ENCODE measurements at places on chromosomes 11 and 22. TPM values are rescaled to one million over a fixed set of nuclear protein-coding genes. Genes with fewer than 3 reads are reported as not detected.

The OR51B4 gene
- 0.21 TPM for polyA plus RNA-seq

The KCNA4 gene
- polyA plus RNA-seq, result not detected

The PRAME gene
- polyA plus RNA-seq, result not detected

The MRGPRE gene
- polyA plus RNA-seq, result not detected

The GATD1 gene
- 37.4 TPM for polyA plus RNA-seq

The MMP12 gene
- not detected for polyA plus RNA-seq

The SYT7 gene
- not detected for polyA plus RNA-seq

The JAM3 gene
- 23.2 TPM for polyA plus RNA-seq

The HBG2 gene
- polyA plus RNA-seq, result 0.89 TPM

The OR51B5 gene
- not detected for polyA plus RNA-seq

The YAP1 gene
- not detected for polyA plus RNA-seq

The MMP13 gene
- polyA plus RNA-seq, result not detected

- DNase-seq, result no peak
Measured at GRCh38 chr11:2399488-2400068, 972 bp upstream of the TSSC4 start.

DNA sequence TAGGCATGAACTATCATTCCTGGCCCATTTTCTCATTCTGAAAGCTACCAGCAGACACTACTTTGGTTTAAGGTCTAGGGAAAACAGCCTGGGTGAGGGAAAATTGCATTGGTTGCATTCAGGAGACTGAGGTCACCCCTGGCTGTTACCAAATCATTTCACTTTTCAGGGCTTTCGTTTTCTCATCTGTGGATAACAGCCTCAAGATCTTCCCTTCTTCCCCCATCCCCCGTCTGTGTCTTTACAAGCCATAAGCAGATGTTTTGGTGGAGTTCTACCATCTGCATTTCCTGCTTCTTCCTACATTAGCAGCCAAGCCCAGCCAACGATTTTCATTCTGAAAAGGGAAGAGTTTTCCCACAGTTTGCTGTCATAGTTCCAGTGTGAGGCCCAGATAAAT is 130.4 kb downstream of the HIPK3 start:
- no peak for DNase-seq

GRCh38 chr22:17733466-17733865 is 40.8 kb downstream of the BID start:
- no peak for DNase-seq

DNA sequence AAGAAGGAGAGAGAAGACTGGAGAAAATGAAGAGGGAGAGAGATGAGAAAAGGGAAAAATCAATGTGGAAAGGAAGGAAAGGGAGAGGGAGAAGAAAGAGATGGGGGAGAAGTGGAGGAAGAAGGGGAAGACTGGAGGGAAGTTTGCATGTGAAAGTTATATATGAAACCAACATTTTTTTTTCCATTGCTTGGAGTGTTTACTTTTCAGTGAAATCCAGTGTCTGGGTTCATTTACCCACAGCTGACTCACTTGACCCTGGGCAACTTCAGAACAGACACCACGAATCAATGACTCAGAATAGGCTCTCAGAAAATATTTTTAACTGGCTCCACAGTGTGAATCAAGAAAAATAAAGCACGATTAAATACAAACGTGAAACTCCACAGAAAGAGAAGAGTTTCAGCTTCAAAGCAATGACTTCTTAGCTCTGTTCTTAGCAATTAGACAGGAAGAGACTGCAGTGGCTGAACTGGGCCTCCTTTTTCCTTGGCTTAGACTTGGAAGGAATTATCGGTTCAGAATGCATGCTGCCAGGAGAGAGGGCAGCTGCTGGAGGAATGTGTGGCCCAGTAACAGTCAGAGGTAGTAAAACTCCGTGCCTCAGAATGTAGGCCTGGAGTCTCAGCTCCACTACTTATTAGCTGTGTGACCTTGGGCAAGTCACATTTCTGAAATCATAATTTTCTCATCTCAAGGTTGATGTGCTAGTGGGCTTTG is 237.5 kb downstream of the MIAT start:
- no peak for DNase-seq

DNA sequence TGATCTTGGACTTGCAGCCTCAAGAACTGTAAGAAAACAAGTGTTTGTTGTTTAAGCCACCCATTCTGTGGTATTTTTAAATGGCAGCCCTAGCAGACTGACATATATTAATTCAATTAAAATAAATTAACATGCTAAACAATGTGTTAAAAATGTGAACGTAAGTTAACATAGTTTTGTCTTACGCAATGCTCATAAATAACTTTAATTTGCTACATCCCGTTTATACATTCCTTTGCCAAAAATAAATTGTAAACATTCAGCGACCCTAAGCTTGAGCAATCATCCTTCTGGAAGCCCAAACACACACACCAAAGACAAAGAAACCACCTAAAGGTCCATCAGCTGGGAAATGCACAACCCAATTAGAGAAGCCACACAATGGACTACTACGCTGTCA is 70.4 kb downstream of the CELSR1 start:
- no peak for DNase-seq

DNA sequence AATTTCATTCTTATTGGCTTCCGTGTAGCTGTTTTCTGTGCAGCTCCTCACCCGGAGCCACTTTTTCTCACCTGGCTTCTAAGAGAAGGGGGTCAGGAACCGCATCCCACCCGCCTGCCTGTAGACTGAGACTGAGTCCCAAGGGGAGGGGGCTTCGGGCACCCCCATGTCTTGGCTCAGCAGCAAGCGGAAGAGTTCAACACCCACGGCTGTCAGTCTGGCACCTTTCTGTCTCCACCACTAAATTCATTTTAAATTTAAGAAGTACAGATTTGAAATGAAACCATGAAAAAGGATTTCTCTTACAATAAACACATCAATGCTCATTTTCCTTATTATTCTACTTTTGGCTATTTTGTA is 66.7 kb downstream of the EFCAB6 start:
- no peak for DNase-seq

- DNase-seq, result no peak
Measured at GRCh38 chr11:1239596-1240205, 16.8 kb downstream of the MUC5B start.

DNA sequence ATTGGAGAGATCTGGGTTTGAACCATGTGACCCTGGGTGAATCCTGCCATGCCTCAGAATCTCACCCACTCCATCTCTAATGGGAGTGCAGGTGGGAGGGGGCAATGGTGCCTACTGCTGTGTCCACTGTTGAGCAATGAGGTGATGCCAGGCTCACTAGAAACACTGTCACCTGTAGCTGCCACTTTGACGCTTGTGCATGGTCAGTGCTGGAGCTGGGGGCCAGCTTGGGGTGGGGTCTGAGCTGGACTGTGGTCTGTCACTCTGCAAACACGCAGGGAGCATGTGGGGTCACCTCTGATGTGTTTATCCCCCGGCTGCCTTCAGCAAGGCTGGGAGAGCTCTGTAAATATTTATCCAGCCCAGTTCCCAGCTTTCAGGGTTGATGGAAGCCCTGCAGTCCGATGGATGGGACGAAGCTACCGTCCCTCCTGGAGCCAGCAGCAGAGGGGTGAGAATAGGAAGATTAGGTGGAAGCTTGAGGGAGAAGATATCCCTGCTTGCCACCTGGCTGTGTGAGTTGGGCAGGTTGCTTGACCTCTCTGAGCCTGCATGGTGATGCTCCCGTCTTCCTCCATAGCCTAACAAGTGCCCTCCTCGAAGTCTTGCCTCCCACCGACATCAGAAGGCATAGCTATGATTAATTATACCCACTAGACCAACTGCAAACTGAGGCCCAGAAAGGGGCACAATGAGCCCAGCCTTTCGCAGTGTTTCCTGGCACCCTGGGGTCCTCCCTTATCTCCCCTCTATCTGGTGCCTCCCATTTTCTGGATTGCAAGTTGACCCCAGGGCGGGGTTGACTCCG is 1.7 kb downstream of the MMP11 start:
- DNase-seq, result no peak

DNA sequence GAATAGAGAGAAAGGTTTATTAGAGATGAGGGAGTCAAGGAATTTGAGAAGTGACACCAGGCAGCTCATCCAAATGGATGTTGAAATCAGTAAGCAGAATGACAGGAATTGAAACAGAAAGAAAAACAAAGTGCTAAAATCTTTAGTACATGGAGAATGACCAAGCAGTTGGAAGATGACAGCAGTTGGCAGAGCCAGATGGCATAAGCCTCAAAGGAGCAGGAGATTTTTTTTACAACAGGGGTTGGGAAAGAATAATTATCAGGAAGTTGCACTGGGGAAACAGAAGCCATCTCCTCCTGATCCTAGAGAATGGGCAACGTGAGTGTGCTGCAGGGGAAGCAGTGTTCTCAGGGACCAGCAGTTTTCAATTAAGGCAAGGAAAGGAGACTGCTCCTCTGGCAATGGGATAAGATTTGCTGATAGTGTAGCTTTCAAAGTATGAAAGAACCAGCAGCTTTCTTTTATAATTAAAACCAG is 28.9 kb downstream of the RAB39A start:
- DNase-seq, result no peak

- no peak for DNase-seq
Measured at GRCh38 chr11:133808393-133809140, 36.7 kb downstream of the SPATA19 start.

- no peak for DNase-seq
Measured at GRCh38 chr11:132809070-132809469, 723.2 kb downstream of the OPCML start.

DNA sequence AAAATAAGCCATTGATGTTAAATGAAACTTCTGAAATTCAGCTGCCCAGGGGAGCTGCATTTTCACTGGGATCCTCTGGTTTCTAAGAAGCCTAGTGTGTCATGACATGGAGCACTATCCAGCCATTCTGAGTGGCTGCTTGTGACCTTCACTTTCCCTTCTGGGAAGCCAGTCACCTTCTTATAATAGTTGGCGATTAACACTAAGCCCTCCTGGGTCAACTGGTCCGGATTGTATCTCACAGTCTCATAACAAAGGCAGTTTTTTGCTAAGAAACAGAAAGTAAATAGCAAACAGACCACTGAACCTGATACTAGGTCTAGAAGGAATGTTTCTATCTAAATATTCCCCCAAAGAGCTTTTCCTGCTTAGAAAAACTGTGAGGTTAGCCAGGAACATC is 7.9 kb downstream of the CSRP3 start:
- no peak for DNase-seq

GRCh38 chr22:27205492-27206373 is 548.3 kb downstream of the MIAT start:
- DNase-seq, result no peak

DNA sequence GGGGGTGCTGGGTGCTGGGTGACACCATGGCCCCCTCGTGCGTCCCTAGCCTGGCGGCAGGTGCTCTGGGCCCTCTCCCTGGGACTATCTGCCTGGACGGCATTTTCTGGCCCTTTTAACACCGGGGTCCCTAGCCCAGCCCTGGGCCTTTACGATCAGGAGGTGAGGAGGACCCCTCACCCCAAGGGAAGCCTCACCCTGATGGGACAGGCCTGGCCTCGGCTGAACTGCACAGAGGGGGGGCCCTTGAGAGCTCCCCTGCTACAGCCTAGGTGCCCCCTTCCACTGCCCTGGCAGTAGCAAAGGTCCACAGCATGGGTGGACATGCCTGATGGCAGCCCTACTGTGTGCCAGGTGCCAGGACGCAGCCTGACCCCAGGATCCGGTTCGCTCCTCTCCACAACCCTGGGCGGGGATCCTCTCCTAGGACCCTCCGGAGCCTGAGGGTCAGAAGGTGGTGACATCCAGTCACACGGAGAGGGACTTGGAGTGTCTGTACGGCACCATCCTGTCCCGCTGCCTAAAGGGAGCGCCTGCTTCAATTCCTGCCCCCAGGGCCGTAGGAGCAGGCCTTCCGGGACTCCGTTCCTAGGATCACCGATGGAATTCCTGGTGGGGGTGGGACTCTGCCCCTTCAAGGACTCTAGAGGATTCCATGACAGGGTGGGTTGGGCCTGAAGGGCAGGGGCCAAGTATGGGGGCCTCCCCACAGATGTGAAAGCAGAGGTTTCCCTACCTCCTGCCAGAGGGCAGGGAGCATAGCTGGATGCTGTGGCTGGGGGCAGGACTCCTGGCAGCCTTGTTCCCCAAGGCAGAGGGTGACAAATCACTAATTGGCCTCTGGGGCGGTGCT is 33.0 kb upstream of the TH start:
- DNase-seq, result no peak

GRCh38 chr11:35272391-35272902 is 133.5 kb downstream of the CD44 start:
- no peak for DNase-seq

DNA sequence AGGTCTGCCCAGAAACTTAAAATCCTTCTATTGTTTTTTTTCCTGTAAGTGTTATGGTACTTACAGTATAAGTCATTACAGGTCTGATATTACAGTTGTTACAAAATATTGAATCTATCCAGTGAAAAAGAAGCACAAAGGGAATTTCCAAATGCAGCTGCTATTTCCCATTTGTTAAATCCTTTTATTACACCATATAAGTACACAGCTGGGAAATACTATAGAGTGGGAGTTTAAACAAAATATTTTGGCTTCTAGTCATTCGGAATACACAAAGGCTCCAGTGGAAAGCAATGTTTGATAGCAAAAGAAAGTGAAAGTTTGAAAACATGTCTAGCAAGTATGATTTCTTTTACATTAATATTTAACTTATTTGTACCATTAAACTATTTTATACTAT is 18.0 kb downstream of the SOX6 start:
- DNase-seq, result no peak

GRCh38 chr11:117871160-117871559 is 5.3 kb downstream of the FXYD6 start:
- DNase-seq, result no peak

- no peak for DNase-seq
Measured at GRCh38 chr22:23908587-23909205, 14.5 kb downstream of the MIF start.

- no peak for DNase-seq
Measured at GRCh38 chr11:46445920-46446771, 54.6 kb upstream of the CHRM4 start.

DNA sequence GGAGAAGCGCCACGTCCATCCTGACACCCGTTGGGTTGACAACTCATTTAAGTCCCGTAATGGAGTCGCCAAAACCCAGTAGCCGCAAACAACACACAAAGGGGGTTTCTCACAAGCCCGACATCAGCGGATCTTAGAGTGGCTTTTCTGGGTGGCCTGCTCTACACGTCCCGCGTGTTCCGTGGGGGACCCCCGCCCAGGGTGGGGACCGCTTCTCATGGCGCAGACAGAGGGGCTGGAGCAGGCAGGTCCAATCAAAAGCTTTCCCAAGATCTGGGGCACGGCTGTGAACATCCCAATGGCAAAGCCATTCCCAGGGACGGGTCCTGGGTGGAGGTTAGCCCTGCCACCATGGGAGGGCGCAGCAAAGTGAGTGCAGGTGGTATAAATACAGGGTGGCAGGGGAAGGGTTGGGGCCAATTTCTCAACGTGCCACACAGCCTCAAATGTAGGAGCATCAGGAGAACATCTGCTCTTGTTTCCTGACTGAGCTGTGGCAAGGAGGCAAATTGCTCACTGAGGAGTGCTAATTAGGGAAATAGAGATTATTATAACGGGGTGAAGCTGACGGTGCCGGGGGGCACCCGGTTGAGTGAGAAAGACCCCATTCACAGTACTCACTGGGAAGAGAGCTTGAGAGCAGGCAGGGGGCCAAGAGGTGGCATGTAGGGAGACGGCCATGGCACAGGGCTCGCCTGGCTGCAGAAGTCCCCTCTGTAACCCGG is 1447.2 kb downstream of the TBC1D22A start:
- no peak for DNase-seq

- DNase-seq, result no peak
Measured at GRCh38 chr11:19472679-19473078, 231.9 kb upstream of the E2F8 start.

GRCh38 chr11:61496602-61497400 is 11.7 kb upstream of the LRRC10B start:
- no peak for DNase-seq

All from B cell (primary cell).